Stimulated activated CD8-positive, alpha-beta memory T cell treated with anti-CD3 and anti-CD28 coated beads, Interleukin-4, amount 100 ng/mL, for 1 hour (primary cell): ENCODE measurements at places on chromosomes 5 and 9.

GRCh38 chr9:109035684-109036423, 22.6 kb upstream of the CTNNAL1 start:
- no peak for DNase-seq

DNA sequence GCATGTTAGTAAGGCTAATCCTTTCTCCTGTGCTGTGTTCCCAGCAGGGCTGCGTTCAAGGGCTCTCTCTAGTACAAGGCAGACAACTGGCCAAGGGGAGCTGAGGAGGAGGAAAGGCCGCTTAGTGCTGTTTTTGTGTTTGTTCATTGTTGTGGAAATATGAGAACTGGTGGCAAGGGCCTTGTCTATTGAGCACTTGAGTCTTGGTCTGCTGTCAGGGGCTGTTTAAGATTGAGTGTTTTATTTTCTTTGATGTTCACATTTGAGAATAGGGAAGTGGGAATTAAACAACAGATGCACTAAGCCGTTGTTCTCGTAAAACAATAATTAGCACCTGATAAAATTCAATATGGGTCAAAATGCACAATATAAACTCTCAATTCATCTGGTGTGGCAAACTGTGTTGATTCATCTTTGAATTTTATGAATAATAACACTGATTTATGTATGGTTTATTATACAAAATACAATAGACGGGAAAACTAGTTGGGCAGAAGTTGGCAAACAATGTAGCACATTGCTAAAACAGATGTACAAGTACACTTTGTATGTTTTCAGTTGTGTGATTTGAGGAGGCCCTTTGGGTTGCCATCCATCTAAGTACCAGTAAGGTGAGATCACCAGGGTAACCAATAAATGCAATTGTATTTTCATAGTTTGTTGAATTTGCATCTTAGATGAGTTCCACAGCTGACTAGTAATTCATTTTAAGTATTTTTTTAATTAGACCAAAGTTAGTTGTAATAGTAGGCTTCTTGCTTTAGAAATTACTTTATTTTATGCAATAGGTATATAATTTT, 97.6 kb upstream of the GRHPR start:
- DNase-seq: no peak

GRCh38 chr9:77997611-77998284, 33.9 kb downstream of the GNAQ start:
- DNase-seq: no peak

DNA sequence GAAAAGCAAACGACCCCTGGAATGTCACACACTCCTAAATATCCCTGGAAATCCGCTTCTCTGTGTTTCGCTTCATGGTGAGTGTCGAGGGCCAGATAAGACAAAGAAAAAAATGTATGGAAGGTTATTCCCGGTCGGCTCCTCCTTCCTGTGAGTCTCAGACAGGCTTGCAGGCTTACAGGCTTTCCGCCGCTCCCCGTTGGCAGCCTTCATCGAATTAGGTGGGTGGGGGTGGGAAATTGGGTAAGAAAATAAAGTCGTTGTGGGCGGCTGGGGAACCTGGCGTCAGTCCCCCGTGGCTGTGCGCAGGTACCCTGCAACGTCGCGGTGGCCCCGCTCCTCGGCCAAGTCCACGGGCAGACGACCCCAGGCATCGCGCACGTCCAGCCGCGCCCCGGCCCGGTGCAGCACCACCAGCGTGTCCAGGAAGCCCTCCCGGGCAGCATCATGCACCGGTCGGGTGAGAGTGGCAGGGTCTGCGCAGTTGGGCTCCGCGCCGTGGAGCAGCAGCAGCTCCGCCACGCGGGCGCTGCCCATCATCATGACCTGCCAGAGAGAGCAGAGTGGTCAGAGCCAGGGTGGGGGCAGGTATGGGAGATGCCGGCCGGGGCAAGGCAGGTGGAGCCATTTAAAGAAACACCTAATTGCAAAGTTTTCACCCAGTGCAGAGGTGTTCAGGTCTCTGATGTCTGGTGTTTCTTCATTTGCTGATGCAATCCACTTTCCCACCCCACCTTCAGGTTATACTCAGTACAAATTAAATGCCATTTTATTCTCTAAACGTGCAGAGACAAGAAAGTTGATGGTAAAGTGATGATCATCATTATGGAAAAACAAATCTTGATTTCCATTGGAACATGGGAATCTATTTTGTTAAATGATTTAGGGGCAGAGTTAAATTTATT, 3.2 kb downstream of the CDKN2B start:
- no peak for DNase-seq

- no peak for DNase-seq
Observed at GRCh38 chr9:87595610-87596009, 97.9 kb downstream of the DAPK1 start.

GRCh38 chr5:143543358-143544255, 140.1 kb upstream of the NR3C1 start:
- no peak for DNase-seq

DNA sequence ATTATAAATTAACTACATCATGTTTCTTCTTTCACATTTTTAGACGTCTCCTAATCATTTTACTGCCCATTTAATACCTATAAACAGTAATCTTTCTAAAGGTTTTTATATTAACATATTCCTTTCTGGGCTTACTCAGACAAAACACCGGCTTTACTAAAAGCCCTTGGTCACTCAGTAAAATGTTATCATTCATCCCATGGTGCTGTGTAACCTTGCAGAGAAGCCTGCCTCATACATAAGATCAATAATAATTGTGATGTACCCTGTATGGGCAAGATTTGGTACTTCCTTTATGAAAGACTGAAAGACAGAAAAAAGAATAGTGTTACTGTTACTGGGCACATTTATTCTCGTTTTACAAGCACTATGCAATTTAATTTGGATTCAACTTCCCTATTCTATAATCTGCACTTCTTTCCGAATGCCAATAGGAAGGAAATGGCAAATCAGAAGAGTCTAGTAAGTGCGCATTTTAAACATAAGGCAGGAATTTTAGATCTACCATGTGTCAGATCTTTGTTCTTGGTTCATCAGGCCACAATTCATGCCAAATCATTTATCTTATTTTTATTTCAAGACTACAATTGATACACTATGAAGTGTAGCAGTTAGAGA, 522.2 kb downstream of the CSNK1G3 start:
- DNase-seq: no peak

- DNase-seq: no peak
Observed at GRCh38 chr5:154518438-154518867, 40.4 kb upstream of the HAND1 start.

- no peak for DNase-seq
Observed at GRCh38 chr9:99513441-99514112, 291.5 kb downstream of the SEC61B start.

DNA sequence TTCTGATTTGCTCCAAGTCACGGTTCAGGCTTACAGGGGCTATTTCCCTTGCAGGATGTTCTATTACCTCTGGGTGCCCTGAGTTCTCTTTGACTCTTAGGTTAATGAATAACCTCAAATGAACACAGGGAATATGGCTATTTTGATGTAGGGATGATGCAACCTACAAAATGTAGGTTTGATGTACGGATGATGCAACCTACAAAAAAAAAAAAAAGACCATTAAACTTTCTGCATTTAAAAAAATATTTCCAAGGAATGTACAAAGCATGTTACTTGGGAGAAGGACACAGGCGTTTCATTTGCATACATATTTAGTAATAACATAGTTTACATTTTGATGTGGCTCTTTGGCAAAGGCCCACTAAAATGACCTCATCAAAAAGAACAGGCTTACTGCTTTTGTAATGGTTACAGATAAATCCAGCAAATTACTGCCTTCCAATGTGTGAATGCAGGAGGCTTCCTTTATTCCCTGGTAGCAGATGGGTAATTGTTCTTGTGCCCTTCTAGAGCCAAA, 36.3 kb downstream of the ZNF474 start:
- no peak for DNase-seq

GRCh38 chr5:2207109-2207399, 324.3 kb upstream of the IRX4 start:
- DNase-seq: no peak

- DNase-seq: no peak
Observed at GRCh38 chr5:39420482-39421145, 4.2 kb downstream of the DAB2 start.

GRCh38 chr9:75692309-75692708, 198.2 kb upstream of the PCSK5 start:
- DNase-seq: no peak

GRCh38 chr5:163529698-163530097, 24.3 kb downstream of the MAT2B start:
- DNase-seq: no peak

DNA sequence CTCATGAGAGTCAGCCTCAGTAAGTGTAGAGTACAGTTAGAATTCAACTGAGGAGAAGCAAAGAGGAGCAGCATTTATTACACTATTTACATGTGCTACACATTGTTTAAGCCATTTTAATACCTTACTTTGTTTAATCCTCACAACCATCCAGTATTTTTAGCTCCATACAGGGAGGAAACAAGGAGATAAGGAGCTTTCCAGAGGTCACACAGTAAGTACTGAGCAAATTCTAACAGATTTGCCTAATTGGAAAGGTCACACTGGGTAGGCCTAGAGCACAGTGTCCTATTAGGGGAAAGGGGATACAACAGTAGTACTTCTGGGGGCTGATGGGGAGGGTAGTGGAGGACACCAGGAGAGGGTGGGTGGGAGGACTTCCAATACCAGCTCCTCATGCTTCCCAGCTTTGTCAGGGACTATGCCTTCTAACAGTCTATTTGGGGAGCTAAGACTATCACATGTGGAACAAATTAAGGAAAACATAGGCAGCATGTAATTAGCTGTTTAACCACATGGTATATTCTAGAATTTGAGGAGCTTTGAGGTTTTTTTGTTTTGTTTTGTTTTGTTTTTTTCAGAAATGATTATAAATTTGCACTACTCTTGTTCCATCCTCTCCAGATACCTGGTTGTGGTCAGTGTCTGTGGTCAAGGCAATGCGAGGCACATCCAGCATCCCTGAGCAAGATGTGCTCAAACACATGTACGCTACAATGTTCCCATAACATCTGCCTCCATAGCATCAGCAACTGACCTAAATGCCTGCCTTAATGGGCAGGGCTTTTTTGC, 96.0 kb upstream of the SLC12A2 start:
- no peak for DNase-seq

GRCh38 chr9:85167146-85167545, 497.6 kb downstream of the NTRK2 start:
- no peak for DNase-seq

DNA sequence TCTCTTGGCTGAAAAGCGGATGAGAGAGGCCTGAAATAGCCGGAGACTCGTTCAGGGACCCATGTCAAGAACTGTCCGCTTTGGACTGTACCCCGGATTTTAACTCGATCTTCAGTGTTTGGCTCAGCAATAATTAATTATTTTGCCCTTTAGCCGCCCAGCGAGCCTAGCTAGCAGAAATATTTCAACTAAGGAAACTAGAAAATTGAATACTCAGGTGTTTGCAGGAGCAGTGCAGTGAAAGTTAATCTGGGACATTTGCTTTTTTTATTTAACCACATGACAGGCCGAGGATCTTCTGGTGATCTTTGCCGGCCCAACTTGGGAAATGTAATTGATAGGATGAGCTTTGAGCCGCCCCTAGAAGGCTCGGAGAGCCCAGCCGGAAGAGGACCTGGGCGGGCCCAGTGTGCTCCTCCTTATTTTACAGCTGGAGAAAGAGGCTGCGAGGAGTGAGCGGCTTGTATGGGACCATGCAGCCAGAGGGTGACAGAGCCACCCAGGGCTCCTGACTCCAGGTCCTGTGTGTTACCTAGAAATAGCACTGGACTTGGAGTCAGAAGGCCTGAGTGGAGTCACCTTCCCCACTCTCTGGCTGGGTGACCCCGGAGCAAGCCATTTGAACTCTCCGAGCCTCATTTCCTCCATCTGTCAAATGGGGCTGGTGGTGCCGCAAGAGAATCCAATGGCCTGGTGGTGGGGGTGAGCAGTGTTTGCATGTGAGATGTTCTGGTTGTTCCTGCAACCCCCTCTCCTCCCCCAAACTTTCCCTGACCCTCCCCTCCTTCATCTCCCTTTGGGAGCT, 2.4 kb downstream of the PPARGC1B start:
- no peak for DNase-seq

DNA sequence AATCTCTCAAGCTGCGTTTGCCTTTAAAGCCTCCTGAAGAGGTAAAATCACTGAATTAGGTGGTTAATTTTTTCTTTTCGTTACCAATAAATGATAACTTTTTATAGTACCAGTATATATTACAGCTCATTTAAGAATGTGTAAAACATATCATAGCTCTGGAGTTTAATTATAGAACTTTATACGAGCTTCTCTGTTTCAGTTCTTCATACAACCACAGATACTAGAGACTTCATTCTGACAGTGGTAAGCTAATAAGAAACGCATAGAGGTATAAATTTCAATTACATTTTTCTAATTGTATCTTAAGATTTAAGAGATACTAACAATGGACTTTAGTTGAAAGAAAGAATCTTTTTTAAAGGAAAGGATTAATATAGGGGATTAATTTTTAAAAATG, 73.9 kb downstream of the PBX3 start:
- DNase-seq: no peak

DNA sequence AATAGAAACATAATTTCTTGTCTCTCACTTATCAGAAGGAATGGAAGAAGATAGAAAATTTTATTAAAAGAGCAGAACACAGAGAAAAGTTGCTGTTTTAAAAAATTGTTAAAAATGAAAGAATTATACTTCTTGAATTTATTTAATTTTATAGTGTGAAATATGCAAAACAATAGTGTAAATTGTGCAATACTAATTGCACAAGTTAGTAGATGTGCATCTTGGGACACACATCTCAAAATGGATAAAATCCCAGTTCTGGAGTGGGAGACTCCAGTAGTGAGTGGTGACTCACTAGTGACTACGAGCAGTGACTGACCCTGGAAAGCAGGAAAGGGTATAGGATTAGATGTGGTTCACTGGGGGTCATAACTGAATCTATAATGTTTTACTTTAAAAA, 223.2 kb downstream of the MSX2 start:
- no peak for DNase-seq

GRCh38 chr9:124721109-124721906, 49.8 kb downstream of the NR6A1 start:
- DNase-seq: no peak

- DNase-seq: peak; percentile 47
Observed at GRCh38 chr5:157271740-157272271, 5.9 kb downstream of the CYFIP2 start.

- DNase-seq: no peak
Observed at GRCh38 chr9:69149321-69149807, 24.7 kb upstream of the TJP2 start.

DNA sequence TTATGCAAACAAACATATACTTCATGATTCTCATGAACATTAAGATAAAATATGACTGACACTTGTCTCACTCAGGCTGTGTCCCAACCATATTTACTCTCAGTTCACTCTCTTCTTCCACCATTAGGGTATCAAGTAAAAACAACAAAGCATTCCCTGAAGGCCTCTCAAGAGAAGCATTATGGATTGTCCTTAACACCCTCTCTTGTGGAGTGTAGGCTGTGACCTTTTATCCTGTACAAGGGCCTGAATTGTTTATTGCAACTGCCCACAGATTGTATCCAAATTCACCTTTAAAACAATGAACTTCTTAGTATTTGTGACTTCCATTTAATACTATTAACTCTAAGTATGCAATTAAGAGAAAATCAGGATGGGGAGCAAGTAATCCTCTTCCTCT, 78.1 kb downstream of the RICTOR start:
- DNase-seq: no peak
